ENCODE measurements at places on chromosomes 2 and 18.
A peak's percentile ranks its signal among the peaks of the same experiment; 100 is the strongest.

- no peak for DNase-seq
Measured at GRCh38 chr2:10557506-10558265, 109.6 kb upstream of the ODC1 start.

- no peak for DNase-seq
Measured at GRCh38 chr2:191786694-191787093, 60.2 kb downstream of the CAVIN2 start.

- DNase-seq: no peak
Measured at GRCh38 chr2:60867007-60867406, 14.4 kb upstream of the REL start.

DNA sequence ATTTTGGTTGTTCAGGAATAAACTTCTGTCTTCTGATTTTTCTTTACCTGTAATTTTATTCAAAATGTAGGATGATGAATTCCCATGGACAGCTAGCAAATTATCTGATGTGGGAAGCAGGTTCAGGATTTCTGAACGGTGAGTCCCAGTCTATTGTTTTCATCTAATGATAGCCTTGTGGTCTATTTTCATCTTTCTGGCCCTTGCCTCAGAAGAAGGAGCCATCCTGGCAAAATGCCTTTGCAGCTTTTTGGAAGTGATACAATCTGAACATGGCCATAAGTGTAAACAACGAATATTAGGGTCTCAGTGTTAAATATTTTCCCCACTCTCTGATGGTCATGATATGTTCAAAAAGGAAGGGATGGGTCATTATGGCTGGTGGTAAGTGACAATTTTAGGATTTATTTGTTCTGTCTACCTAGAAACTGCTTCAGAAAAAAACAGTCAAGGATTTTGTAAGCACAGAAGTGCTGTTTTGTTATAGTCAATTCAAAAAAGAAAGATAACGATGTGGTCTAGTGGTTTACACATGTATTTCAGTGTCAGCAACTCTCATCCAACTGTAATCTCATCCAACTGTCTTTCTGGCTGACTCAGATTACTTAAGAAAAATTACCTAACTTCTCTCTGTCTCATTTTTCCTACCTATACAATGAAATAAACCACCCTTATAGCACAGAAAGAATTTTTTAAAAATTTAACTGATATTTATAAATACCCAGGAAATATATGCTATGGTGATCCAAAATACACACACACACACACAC, 272.6 kb upstream of the ERBB4 start:
- no peak for DNase-seq

DNA sequence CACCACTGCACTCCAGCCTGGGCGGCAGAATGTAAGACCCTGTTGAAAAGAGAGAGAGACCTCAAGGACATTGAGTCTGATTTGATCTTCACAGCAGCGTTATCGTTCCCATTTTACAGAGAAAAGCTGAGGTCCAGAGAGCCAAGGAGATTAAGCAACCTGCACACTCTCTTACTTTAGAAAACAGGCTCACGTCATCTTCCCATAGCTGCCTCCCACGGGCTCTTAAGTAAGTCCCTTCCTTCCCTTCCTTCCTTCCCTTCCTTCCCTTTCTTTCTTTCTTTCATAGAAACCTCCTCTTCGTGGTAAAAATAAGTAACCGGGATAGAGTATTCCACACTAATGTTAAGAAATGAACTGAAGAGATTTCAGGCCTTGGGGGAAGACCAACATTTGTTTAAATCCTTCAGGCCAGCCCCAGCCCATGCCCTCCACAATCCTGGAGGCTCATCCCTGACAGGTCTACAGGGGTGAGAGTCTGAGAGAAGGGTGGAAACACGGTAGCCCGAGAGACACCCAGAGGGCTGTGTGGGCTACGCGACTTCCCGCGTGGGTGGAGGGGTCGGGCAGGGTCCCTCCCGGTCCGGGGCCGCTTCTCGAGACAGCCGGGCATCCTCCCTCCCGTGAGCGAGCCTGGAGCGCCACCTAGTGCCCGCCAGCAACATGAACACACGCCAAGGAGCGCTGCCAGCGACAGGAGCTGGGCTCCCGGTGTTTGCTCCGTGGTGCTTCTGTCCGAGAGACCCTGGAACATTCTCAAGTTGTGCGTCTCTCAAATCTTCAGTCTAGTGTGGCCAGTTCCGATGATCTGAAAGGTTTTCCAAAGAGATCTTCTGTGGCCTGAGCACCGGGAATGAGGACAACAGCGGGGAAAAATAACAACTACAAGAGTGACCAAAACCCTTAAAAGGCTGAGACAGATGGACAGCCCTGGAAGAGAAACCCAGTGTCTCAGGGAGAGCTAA, 160.3 kb downstream of the INO80D start:
- DNase-seq: peak; percentile 77

DNA sequence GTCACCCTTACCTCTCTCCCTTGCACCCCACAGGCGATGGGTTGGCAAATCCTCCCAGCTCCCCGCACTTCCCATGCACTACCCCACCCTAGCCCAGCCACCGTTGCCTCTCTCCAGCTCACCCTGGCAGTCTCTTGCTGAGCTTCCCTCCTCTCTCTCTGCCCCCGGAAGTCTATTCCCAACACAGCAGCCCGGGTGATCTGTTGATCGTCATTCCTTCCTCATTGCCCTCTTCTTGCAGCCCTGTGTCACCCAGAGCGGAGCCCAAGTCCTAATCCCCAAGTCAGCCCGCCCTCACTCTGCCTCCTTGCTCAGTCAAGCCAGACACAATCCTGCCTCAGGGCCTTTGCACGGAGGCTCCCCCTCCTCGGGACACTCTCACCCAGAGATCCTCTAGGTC, 55.2 kb downstream of the CIB4 start:
- no peak for DNase-seq

DNA sequence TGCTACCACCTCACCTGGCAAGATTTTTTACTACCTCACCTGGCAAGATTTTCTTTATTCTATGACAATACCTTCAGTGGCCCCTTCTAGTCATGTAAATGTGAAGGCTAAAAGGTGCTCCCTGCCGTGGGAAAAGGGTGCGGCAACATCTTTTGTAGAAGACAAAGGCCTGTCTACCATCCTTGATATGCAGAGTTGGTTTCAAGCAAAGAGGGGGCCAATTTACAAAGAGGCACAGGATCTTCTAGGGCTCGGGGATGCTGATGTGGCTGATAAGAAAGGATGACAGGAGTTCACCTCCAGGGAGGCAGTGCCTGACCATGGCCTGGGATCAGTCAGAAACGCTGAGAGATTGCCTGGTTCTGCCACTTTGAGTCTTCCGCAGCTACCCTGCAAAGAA, 165.4 kb upstream of the SLC1A4 start:
- DNase-seq: no peak

GRCh38 chr18:10044054-10044453, 130.2 kb downstream of the VAPA start:
- no peak for DNase-seq

- DNase-seq: no peak
Measured at GRCh38 chr2:23600346-23600745, 215.4 kb downstream of the KLHL29 start.

- DNase-seq: no peak
Measured at GRCh38 chr2:11237122-11237521, 81.9 kb downstream of the SLC66A3 start.

DNA sequence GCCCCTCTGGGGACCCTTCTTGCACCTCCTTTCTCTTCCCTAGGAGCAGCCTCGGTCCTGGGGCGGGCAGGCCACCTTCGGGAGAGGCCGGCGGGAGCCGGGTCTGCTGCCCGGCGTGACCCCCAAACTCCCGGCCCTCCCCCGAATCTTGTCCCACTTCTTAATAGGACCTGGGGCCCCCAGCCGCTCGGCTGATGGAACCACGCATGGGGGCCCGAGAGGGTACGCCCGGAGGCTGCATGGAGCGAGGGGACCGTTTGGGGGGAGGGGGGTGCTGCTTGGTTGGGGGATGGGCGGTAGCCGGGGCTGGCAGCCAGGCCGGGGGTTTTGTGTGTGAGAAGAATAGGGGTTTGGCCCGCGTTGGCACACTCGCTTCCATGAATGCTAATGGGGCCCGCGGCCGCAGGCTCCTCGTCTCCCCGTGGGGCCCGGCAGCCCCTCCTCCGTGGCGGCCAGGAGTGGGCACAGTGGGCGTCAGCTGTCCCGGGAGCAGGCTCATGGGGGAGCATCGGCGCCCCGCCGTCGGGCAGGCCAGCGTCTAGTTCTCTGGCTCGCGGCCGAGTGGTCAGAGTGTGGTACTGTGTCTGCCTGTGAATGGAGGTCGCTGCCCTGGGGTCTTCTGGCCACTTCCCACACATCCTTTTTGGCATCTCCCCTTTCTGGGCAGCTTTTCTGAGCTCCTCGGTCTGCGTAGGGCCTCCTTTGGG, 1.0 kb downstream of the GAREM2 start:
- no peak for DNase-seq

- DNase-seq: no peak
Measured at GRCh38 chr2:74221091-74221490, 22.7 kb downstream of the MTHFD2 start.

DNA sequence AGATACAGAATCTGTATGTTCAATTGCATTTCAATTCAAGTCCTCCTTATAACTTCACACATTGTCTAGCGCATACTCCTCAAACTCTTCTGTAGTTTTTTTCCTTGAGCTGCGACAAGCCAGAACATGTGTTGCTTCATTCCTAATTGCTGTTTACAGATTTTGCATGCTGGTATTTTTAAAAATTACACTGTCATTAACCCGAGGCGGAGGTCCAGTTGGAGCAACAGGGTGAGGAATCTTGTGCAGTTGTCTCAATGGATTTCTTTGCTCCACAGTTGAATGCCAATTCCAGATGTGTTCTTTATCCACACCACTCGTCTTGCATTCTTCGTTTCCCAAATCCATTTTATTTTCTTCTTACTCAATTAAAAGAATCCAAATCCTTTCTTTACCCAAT, 16.4 kb upstream of the SERPINB13 start:
- no peak for DNase-seq

- DNase-seq: no peak
Measured at GRCh38 chr2:58871469-58872142, 630.5 kb upstream of the FANCL start.

DNA sequence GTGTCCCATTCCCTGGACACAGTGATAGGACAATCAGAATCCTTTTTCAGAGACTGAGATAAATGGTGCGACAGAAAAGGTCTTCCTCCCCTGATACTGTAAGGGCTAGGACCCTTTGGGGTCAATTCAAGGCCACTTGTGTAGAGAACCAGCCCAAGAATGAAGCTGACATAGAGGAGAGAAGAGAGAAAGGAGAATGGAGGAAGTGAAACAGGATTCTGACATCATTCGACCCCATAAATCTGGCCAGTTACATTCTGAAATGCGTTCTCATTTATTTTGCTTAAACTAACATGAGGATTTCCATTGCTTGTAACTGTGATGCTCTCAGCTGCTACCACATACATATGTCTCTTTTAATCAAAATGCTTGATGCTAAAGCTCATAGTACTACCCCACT, 148.1 kb downstream of the TMEM163 start:
- no peak for DNase-seq

DNA sequence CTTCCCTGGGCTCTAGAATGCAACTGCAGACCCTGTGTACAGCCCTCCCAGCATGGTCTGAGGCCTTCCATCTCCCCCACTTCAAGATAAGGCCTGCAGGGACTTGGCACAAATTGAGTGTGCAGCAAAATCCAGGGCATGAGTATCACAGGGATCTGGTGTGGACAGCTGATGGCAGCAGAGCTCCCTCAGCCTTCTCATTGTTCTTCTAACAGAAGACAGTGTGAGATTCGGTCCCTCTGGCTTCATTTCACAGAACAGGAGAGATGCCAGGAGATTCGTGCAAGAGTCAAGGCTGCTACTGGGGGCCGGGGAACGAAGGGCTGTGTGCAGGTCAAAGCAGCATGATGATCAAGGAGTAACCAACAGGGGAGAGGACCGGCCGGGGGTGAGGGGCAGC, 85.8 kb downstream of the UXS1 start:
- no peak for DNase-seq

GRCh38 chr2:71554028-71554705, 100.8 kb downstream of the DYSF start:
- no peak for DNase-seq

DNA sequence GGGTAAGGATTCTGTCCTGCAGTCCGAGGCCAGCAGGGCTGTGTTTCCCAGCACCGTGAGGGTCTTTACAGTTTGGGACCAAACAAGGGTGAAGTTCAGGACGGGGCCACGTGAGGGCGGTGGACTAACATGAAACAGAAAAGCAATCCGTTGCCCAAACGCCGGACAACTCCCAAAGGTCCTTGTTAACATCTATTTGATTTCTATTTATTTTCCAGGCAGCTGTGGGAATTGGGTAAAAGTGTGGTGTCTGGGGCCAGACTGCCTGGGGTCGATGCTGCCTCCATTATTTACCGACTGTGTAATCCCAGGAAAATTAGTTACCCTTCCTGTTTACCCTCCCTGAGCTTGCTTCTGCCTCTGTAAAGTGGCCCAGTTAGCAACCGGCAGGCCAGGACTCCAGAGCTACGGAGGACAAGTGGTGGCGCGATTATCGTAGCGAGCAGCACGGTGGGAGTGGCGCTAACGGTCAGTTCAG, 66.3 kb upstream of the TCF7L1 start:
- peak; percentile 84 for DNase-seq

DNA sequence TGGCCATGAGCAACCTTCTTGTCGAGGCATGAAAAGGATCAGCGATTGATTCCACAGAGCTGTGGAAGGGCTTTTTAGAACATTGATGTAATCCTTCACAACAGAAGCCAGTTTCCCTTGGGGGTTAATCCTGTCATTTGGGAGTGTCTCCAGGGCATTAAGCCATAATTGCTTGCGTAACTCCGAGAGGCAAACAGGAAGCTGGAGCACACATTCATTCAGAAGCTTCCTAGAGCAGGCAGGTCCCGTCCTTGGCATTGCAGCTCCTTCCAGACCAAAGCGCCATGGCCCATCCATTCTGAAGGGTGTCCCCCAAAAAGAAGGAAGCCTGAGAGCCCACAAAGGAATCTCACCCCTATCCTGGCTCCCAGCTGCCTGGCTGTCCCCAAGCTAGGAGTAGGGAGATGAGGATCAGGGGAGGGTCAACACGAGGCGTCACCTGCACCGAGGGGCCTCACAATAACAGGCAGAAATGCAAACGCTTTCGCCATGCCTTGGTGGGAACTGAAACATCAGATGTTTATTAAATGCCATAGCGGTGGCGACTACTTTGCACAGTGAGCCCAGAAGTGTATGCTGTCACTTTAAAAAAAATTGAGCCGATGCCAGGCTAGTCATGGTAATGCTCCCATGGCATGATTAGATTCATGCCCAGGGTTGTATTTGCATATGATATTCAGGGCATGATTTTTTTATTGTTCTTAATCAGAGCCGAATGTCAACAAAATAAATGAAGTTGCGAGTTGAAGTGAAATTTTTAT, 339.4 kb downstream of the BCL11A start:
- no peak for DNase-seq

- no peak for DNase-seq
Measured at GRCh38 chr2:238818561-238818960, 29.3 kb upstream of the TWIST2 start.

DNA sequence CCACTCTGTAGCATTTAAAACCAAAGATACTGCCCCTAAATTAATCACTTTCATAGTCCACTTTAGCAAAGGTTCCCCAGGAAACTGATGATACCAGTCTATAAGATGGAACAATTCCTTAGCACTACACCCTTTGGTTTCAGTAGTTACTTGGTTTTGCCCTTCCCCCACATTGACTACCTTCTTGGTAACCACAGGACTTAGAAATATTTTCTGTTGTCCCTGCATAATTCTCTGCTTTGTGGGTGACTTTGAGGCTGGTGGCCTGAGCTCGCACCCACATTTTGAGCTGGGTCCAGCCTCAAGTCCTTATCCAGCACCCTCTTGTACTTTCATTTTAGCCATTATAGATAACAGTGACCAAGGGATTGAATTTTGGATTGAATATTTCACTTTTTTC, 23.1 kb downstream of the ELP2 start:
- no peak for DNase-seq

GRCh38 chr18:52465391-52465790, 125.4 kb downstream of the DCC start:
- DNase-seq: no peak

GRCh38 chr2:36058076-36058475, 297.5 kb upstream of the CRIM1 start:
- DNase-seq: no peak

All from left kidney (tissue), 8 donors.